ENCODE measurements at places on chromosomes 1 and 21.

- DNase-seq: no peak
Observed at GRCh38 chr1:57422271-57423134, 1.4 kb downstream of the DAB1 start.

DNA sequence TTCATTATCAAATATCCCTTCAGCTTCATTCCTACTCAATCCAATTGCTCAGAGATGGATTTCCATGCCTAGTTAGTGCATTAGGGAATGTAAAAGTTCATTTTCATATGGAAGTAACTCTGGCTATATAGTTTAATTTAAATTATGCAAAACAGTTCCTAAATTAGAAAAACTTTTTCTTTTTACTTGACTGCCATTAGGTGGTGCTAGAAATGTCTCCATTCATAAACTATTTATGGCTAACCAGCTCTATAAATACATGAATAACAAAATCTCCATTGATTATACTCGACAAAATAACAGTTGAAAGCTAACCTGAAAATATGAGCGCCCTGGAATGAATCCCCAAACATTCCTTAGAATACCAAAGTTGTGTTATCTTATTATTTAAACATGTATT lies 311.4 kb downstream of the USH2A start:
- no peak for DNase-seq

GRCh38 chr1:107794571-107794970 lies 170.4 kb downstream of the VAV3 start:
- no peak for DNase-seq

- DNase-seq: no peak
Observed at GRCh38 chr1:172450524-172450885, 6.6 kb upstream of the PIGC start.

DNA sequence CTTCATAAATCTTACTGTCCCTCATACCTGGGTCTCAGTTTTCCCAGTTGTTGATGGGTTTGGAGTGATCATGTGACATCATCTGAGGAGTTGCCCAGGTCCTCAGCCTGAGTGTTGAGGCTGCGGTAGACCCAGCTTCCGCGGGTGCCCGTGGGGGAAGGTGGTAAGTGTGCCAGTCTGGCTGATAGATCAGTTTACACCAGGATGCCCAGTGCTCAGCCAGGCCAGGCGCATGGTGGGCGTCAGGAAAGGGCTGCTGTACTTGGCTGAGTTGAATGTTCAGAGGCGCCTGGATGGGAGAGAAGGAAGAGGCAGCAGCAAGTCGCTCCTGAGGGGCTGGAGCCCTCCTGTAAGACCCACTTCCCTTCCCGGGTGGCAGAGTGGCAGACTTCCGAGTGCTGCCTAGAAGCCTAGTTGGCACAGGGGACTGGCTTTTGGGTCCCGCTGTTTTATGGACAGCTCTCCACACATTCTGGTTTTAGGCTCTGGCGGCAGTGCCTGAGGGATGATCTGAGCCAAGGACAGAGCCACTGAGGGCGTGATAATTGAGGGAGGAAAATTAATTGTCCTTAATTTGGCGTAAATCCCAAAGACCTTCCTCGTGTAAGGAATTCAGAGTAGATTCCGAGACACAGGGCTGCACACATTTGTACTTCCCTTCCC lies 35.8 kb downstream of the PTPRF start:
- no peak for DNase-seq

- no peak for DNase-seq
Observed at GRCh38 chr21:25709684-25710265, 24.9 kb downstream of the ATP5PF start.

- no peak for DNase-seq
Observed at GRCh38 chr1:6873298-6874015, 88.2 kb downstream of the CAMTA1 start.

- DNase-seq: peak; percentile 77
Observed at GRCh38 chr1:173420330-173420806, 56.8 kb upstream of the PRDX6 start.

DNA sequence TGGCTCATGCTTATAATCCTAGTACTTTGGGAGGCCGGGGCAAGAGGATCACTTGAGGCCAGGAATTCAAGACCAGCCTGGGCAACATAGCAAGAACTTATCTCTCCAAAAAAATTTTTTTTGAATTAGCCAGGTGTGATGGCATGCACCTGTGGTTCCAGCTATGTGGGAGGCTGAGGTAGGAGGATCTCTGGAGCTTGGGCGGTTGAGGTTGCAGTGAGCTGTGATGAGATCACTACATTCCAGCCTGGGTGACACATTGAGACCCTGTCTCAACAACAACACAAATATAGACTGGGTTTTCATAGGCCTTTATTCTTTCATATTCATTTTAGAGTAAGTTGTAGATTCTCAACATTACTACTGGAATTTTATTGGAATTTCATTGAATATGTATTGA lies 12.8 kb downstream of the MED18 start:
- no peak for DNase-seq

DNA sequence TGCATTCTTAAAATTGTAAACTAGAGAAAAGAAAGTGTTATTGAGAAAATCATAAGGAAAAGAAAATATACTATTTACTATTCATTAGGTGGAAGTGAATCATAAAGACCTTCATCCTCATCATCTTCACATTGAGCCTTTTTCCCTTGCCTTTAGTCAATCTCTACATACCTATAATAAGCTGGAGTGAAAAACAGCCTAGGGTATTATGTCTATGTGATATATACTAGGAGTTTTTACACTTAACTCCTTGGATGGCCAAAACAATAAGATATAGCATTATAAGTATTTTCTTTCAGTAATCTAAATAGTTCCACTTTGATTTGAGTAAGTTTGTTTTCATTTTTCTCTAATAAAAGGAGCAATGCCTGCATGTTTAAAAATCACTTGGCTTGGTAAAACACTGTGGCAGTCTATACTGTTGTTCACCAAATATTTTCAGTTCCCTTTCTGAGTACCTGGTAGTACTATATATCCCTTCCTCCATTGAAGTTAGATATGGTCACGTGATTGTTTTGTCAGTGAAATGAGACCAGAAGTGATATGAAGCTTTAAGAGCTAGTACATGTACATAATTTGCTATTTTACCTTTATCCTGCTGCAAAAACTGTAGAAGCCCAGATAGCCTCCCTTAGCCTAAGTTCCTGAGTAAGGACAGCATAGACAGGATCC lies 78.3 kb downstream of the CLEC20A start:
- DNase-seq: no peak

- no peak for DNase-seq
Observed at GRCh38 chr1:1754051-1754815, 24.0 kb downstream of the NADK start.

DNA sequence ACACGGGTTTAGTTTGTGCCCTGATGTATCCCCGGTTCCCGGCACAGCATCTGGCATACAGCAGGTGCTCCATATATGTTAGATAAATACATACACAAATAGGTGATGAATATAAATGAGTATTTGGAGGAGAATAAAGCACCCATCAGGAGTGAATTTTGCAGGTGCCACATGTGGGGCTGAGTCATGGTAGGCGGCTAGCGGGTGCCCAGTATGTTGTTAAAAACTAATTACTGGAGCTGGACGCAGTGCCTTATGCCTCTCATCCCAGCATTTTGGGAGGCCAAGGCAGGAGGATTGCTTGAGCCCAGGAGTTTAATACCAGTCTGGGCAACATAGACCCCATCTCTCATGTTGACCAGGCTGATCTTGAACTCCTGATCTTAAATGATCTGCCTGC lies 16.7 kb upstream of the WASF2 start:
- no peak for DNase-seq

DNA sequence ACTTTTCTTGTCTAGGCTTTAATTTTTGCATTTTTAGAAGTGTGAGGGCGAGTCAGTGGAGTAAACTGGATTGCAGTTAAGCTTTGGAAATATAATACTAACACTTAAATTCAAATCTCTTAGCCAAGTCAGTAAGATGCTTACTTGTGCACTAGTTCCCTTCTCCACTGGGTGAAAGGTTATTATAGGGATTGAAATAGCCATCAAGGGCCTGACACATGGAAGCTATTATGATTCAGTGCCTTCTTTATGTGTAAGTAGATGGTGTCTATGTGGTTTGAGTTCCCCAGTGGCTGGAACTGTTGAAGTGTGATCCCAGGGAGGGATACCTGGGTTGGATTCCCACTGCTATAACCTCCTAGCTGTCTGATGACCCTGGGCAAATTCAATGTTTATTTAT lies 24.7 kb upstream of the DMRTA2 start:
- DNase-seq: no peak

GRCh38 chr1:195462646-195463045 lies 1145.6 kb downstream of the KCNT2 start:
- DNase-seq: no peak

DNA sequence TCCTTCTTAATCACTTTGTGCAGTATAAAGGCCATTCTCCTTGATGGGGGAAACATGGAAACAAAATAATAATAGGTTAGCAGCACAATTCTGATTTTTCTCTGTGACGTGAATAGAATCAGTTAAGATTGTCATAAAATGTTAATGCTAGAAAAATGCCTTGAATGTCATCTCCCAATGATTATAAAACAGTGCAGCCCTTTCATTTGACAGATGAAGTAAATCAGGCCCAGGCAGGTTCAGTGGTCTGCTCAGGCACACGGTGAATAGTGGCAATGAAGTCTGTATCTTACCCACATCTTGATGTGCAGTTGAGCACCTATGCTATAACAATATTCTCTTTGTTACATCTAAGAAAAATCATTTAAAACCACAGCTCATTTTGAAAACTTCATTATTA lies 32.2 kb upstream of the ZNF281 start:
- DNase-seq: no peak

DNA sequence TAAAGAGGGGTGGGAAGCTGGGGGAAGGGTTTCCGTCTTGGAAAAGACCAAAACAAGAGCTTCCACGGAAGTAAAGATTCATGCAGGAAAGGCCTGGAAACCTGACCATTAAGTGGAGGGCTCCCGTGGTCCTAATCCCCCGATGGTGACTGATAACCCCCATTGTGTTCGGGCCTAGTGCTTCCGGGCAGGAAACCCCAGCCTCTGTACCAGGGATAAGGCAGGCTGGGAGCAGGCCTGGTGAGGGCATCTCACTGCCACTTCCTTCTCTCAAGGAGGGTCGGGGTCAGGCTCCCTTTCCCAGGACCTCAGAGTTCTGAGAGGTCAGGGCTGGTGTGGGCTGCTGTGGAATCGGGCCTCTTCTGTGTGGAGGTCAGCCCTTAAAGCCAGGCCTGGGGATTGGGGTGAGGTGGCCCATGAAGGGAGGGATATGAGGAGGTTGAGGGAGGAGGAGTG lies 136.9 kb downstream of the CDC7 start:
- DNase-seq: no peak

DNA sequence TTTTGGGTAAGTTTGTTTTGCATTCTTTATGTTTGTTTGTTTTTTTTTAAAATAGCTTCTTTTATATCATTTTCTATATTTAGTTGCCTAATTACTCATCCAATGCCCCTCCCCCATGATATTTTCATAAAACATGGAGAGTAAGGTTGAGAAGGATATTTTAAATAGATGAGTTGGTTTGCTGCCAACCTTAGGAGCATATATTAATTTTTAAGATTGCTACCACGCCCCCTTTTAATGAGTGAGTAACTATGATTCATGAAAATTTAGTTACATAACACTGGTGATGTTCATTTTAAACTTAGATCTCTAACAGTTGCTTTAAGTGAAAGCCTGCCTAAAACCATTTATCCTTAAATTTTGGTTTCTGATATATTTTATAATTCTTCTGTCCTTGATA lies 18.7 kb downstream of the TMEM50A start:
- DNase-seq: no peak

DNA sequence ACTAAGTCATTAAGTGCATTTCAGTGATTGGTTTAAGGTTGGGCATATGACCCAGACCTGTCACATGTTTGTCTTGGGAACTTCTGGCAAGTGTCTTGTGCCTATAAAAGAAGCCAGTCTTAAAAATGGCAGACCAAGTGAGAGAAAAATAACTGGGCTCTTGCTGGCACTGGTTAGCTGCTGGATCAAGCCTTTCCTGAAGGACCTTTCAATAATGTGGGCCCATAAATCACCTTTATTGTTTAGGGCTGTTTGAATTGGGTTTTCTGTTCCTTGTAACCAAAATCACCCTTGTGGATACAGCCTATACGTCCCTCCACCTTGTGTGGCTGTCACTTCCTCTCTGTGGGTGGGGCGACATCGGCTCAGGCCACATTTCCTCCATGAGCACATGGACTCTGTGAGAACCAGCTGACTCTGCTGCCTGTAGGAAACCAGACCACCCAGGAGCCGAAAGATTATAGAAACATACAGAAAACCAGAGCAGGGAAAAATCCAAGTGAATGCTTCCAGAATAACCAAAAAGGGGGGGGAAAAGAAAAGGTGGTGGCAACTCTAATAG lies 25.6 kb upstream of the WNT4 start:
- no peak for DNase-seq

- no peak for DNase-seq
Observed at GRCh38 chr1:40041466-40041838, 923 bp downstream of the CAP1 start.

- no peak for DNase-seq
Observed at GRCh38 chr1:17369466-17369865, 2.5 kb upstream of the PADI6 start.

DNA sequence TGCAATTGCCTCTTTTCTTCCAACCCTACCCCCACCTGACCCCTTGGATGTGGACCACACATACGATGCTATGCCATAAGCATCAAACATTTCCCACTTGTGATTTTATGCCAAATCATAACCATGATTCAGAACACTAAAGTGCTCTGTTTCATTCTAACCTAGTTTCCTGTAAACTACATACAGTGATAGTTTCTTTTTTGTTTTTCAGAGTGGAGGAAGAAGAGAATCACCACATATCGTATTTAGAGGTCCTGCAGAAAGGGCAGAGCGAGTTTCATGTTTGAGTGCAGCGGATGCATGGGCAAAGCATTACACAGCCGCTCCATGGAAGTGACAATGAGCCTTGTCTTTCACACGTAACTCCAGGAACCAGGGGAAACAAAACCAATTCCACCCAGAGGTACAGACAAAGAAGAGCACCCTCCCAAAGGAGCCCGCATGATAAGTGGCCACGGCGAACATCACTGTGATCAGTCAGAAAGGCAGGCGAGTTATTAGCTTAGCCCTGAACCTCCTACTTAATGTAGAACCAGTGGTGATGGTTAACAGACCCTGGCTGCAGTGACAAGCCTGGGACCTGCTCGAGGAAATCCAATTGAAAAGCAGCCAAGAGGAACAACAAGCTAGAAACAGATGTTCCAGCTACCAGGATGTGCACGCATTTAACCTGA lies 64.0 kb upstream of the ZNF281 start:
- peak; percentile 49 for DNase-seq

GRCh38 chr1:223012938-223013337 lies 130.1 kb downstream of the TLR5 start:
- no peak for DNase-seq

DNA sequence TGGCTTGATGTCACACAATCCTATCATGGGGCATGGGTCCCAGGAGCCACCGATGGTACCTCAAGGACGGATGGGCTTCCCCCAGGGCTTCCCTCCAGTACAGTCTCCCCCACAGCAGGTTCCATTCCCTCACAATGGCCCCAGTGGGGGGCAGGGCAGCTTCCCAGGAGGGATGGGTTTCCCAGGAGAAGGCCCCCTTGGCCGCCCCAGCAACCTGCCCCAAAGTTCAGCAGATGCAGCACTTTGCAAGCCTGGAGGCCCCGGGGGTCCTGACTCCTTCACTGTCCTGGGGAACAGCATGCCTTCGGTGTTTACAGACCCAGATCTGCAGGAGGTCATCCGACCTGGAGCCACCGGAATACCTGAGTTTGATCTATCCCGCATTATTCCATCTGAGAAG lies 46.3 kb downstream of the ACP6 start:
- DNase-seq: no peak

Measured in activated CD8-positive, alpha-beta T cell treated with anti-CD3 and anti-CD28 coated beads for 36 hours (primary cell).